Thymus (tissue), 14 donors: ENCODE measurements at places on chromosomes 3 and 15.

- H3K4me3 ChIP-seq, result no peak overlapping the region
- peaks cover 8% of the 10 kb centered on the region for H3K36me3 ChIP-seq
- H3K27me3 ChIP-seq, result no peaks in the 10 kb centered on the region
- H3K4me1 ChIP-seq, result peaks cover 46% of the 10 kb centered on the region
Measured at GRCh38 chr3:10242182-10243065, 5.8 kb upstream of the TATDN2 start.

GRCh38 chr3:127088511-127089351 is 104.2 kb upstream of the PRR23E start:
- no peak for DNase-seq
- H3K27me3 ChIP-seq, result no peaks in the 10 kb centered on the region
- H3K36me3 ChIP-seq, result no peaks in the 10 kb centered on the region
- no peak overlapping the region for H3K4me3 ChIP-seq

DNA sequence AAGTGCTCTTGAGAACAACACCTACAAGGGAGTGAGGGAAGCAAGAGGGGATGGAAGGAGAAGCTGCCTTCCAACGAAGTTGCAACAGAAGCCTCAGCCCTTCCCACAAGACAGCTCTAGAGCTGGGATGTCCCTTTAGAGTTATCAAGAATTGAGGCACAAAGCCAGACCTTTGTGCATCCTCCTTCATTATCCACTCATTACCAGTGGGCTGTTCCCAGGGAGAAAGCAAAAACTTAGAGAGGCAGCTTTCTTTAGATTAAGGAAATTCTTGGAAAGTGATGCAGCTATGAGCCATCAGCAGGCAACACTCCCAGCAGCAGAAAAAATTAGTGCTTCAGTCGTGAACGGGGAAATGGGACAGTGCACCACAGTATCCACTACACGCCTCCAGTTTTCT is 10.6 kb upstream of the CD96 start:
- no peak overlapping the region for H3K4me3 ChIP-seq
- no peaks in the 10 kb centered on the region for H3K27me3 ChIP-seq
- peaks cover 4% of the 10 kb centered on the region for H3K4me1 ChIP-seq

DNA sequence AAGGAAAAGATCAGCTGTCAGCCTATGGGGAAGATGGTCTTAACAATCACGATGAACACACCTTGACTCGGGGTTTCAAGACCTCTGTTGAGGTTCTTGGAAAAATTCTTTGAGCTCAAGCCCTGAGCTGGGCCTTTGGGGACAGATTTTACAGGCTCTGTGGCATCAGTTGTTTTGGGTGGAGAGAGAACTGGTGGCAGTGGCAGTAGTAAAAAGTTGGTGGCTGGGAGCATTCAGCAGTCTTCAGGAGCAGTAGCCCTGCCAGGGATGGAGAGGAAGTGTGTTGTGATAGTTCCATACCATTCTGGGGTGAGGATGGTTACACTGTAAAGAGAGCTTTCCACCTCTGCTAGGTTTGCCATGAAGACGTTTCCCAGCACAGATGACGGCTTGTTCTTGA is 4.9 kb upstream of the KY start:
- H3K27ac ChIP-seq, result no peak overlapping the region
- no peak for DNase-seq
- no peaks in the 10 kb centered on the region for H3K4me1 ChIP-seq
- peaks cover 7% of the 10 kb centered on the region for H3K27me3 ChIP-seq
- H3K36me3 ChIP-seq, result no peaks in the 10 kb centered on the region

DNA sequence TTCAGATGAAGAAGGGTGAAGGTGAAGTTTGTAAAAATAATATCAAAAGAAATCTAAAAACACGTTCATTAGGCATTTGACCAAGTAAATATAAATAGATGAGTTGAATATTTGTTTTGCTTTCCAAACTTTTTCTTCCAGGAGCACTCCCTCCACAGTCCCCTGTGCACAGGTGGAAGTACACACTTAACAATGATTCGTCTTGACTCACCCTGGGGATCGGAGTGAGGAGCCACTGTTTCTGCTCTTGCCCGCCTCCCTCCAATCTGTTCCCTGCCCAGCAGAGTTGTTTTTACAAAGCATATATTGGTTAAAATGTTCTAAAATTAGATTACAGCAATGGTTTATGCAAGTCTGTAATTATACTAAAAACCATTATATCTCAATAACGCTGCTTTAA is 175.1 kb downstream of the PTPRG start:
- no peak overlapping the region for H3K27ac ChIP-seq
- no peaks in the 10 kb centered on the region for H3K27me3 ChIP-seq
- H3K36me3 ChIP-seq, result no peaks in the 10 kb centered on the region
- no peaks in the 10 kb centered on the region for H3K4me1 ChIP-seq
- no peak for DNase-seq

GRCh38 chr3:40681658-40682055 is 156.9 kb downstream of the ZNF621 start:
- no peak overlapping the region for H3K27ac ChIP-seq
- DNase-seq, result no peak
- no peaks in the 10 kb centered on the region for H3K4me1 ChIP-seq

GRCh38 chr15:43150191-43150929 is 17.0 kb downstream of the TMEM62 start:
- no peaks in the 10 kb centered on the region for H3K36me3 ChIP-seq
- H3K4me1 ChIP-seq, result no peaks in the 10 kb centered on the region
- no peak overlapping the region for H3K27ac ChIP-seq
- no peak for DNase-seq

GRCh38 chr3:67461667-67462142 is 192.7 kb downstream of the SUCLG2 start:
- no peaks in the 10 kb centered on the region for H3K4me1 ChIP-seq
- no peaks in the 10 kb centered on the region for H3K27me3 ChIP-seq
- H3K27ac ChIP-seq, result no peak overlapping the region
